Naive thymus-derived CD8-positive, alpha-beta T cell (primary cell): ENCODE measurements at places on chromosomes 1 and 21. TPM values are rescaled to one million over a fixed set of nuclear protein-coding genes. Genes with fewer than 3 reads are reported as not detected.

The RIPK4 gene
- not detected for polyA plus RNA-seq

The HEYL gene
- polyA plus RNA-seq, result not detected

The SPRR4 gene
- polyA plus RNA-seq, result not detected

The PTGER3 gene
- not detected for polyA plus RNA-seq

The OR2T29 gene
- polyA plus RNA-seq, result not detected

The CD2 gene
- 197 TPM for polyA plus RNA-seq

The TCHH gene
- polyA plus RNA-seq, result not detected

The CYP4X1 gene
- polyA plus RNA-seq, result not detected

The LCE2C gene
- polyA plus RNA-seq, result not detected

The TRIM67 gene
- not detected for polyA plus RNA-seq

The FAM167B gene
- not detected for polyA plus RNA-seq

The CD1E gene
- polyA plus RNA-seq, result not detected

The SLC22A15 gene
- polyA plus RNA-seq, result not detected

The SPRR5 gene
- not detected for polyA plus RNA-seq

The ZMYND12 gene
- polyA plus RNA-seq, result 0.13 TPM

The CDCA8 gene
- 2.0 TPM for polyA plus RNA-seq

The ANKRD65 gene
- not detected for polyA plus RNA-seq

The AQP10 gene
- polyA plus RNA-seq, result not detected

The RGS18 gene
- polyA plus RNA-seq, result not detected

The TRAPPC10 gene
- polyA plus RNA-seq, result 33.1 TPM

The SYT6 gene
- not detected for polyA plus RNA-seq

The KIF21B gene
- 3.5 TPM for polyA plus RNA-seq

The SLC30A2 gene
- 0.16 TPM for polyA plus RNA-seq

The PSMB2 gene
- 72.5 TPM for polyA plus RNA-seq

The NCSTN gene
- 56.8 TPM for polyA plus RNA-seq

The C1orf53 gene
- 1.4 TPM for polyA plus RNA-seq

The SPSB1 gene
- polyA plus RNA-seq, result 1.7 TPM

The NTRK1 gene
- 0.25 TPM for polyA plus RNA-seq

The ANGPTL3 gene
- not detected for polyA plus RNA-seq

The PKP1 gene
- not detected for polyA plus RNA-seq

The SNAP47 gene
- 40.0 TPM for polyA plus RNA-seq

The PPFIA4 gene
- not detected for polyA plus RNA-seq

The KCNH1 gene
- not detected for polyA plus RNA-seq

The CCDC27 gene
- polyA plus RNA-seq, result not detected

The KCTD3 gene
- polyA plus RNA-seq, result 1.3 TPM

The WDR3 gene
- 17.4 TPM for polyA plus RNA-seq

The ZNF697 gene
- not detected for polyA plus RNA-seq

The IFI44L gene
- 2.2 TPM for polyA plus RNA-seq

The REN gene
- polyA plus RNA-seq, result not detected
